Activated CD4-positive, alpha-beta T cell treated with anti-CD3 and anti-CD28 coated beads, Interleukin-2, amount 50 U/mL, for 4 hours (primary cell): ENCODE measurements at places on chromosomes 1 and 21.

DNA sequence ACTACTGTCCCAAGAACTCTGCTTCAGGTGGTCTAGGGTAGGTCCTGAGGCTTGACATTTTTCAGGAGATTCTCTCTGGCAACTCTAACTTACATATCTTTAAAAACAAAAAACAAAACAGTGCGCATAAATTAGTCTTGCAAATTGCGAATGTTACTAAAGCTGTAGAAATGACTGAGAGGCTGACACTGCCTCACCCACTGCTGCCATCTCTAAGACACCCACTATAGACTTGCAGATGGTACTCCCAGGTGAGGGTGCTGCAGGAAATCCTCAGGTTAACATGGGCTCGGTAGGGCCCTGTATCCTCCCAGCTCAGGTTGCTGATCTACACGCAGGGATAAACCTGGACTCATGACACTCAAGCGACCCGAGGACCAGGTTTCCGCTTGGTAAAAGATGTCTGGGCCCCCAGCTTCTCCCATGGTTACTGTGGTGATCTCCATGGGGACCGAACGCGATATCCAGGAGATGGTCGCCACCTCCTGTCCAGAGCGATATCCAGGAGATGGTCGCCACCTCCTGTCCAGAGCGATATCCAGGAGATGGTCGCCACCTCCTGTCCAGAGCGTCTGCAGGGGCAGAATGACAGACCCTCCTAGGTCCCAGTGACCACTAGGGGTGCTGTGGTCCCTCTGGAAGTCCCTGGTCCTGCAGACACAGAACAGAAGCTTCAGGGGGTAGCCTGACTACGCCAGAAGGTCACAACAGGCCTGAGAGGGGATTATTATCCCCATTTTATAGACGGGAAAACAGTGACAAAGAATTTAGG is 16.2 kb upstream of the LY9 start:
- DNase-seq, result no peak

DNA sequence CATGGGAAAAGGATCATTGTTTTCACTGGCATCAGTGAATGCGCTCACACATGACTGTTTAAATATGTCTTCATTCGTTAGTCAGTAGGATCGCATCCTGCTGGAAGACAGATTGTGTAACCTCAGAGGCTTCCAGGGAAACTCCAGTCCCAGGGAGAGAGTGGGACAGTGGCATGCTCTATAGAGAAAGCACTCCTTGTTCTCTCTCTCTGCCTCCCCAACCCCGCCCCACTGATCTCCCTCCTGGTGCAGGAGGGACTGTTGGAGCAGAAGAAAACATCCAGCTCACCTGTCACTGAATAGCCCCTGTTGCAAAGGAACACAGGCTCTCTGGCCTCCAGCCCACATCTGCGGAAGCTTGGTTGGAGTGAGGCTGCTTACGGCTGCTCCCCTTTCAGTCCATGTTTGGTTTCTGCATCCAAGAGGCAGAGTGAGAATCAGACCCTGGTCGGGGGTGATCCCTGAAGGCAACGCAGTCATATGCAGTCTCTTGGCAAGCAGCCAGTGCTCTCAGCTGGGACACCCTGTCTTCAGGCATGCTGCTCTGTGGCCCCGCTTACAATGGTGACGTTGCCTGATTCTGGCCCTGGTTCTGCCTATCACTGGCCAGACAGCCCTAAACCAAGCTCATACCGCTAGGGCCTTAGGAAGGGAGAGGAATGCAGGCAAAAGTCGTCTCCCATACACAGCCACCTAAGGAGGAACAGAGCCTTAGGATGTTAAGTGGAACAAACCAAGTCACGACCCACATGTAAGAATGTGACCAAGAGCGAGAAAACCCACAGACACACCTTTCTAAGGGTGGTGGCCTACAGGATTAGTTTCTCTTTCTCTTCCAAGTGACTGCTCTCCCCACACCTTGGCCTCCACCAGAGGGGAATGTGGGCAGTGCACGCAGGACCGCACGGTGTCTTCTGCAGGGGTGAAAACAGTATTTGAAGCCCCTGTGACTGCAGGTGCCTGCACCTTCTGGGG is 39.7 kb downstream of the BACE2 start:
- no peak for DNase-seq

DNA sequence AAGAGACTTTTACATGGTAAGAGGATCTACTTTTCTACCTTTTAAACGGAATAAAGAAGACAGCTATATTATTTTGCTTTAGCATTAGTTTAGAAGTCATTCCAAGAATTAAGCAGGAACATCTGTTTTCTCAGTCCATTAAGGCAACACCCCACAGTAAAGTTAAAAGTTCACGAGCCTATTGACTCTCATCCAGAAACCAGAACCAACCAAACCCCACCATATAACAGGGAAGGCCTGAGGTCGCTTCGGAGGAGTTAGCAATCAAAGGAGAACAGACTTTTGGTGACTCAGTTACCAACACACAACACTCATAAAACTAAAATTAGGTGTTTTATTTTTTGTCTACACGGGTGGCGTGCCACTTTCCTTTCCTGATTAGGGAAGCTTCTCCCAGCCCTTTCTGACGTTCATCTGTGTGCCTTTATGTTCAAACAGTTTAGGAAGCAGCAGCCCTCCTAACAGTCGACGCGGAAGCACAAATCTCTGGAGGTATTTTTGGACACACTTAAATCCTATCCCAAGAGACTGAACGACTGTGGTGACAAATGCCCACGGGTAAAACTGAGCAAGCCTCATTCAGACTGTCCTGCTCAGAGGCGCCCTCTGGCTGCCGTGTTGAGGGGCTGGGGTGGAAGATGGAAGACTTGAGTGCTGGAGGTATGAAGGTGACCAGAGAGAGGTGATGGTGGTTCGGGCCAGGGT is 8.6 kb upstream of the PLA2G2C start:
- DNase-seq, result peak; percentile 79

- no peak for DNase-seq
Observed at GRCh38 chr1:31108861-31109260, 43.3 kb upstream of the PUM1 start.

DNA sequence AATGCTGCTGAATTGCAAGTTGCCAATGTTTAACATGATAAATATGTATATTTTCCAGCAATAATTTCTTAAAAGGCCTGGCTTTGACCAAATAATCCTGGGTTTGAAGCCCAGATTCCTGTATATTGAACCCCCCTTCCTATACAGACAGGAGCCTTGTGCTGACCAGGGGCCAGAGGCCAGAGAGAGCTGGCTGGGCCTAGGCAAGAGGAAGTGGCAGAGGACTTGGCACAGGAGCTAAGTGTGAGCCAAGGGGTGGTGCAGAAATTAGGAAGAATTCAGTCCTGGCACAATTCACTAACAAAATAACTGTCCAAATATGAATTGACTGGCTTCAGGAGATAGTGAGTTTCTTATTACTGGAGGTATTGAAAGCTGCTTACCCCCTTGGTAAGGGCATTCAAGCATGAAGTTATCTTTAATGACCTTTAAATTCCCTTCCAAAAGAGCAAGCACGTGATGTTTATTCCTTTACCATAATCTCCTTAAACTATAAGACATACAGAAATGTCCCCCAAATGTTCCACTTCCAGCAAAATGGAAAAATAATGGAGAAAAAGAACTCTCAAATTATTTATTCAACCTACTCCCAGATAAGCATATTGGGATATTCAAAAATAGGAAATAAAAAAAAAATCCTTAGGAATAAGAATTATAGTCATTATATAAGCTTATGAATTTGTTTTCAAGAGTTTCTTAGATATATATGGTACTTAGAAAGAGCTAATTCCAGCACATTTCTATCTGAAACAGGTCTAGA is 26.6 kb downstream of the NIBAN1 start:
- DNase-seq, result no peak

DNA sequence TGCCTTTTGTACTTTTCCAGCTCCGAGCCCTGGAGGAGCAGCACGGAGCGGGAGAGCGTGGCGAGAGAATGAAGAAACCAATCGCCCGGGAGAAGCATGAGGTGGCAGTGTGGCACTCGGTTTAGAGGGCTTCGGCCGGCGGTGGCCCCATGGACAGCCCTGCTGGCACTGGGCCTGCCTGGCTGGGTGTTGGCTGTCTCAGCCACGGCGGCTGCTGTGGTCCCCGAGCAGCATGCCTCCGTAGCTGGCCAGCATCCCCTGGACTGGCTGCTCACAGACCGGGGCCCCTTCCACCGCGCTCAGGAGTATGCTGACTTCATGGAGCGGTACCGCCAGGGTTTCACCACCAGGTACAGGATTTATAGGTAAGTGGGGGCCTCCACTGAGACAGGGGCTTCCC is 59.0 kb downstream of the BRINP2 start:
- DNase-seq, result no peak

GRCh38 chr1:53408013-53408754 is 51.0 kb upstream of the DMRTB1 start:
- no peak for DNase-seq

- no peak for DNase-seq
Observed at GRCh38 chr21:41112740-41113692, 54.9 kb upstream of the BACE2 start.

DNA sequence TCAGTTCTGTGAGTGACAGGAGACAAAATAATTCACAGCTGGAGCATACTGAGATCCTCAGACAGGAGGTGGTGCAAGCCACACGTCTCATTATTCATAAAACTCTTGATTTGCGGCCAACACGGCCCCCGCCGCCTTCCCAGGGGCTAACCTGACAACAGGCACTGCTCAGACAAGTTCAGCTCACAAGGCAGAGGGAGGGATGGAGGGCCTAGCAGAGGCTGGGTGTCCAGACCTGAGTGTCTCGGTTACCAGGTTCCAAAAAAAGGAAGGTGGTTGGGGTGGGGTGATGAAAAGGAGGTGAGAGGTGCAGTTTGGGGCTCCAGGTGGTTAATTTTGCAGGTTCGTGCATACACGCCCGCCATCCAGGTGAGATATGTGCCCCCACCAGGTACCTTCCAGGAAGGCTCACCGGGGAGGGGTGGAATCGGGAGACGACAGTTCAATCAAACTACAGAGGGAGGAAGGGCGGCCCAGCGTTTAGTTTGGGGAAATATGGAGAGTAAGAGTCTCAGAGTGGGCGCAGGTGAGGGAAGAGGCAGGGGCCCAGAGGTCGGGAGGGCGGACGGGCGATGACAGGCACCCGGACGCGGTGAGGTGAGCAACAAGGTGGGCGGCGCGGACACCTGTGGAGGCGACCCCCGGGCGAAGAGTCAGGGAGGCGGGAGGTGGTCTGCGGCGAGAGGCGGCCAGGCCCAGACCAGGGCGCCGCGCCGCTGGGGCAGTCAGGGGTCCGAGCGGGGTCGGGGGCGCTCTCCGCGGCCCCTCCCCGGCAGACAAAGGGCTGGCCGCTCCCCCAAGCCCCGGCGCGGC is 629 bp downstream of the CTNNBIP1 start:
- DNase-seq, result peak; percentile 8

DNA sequence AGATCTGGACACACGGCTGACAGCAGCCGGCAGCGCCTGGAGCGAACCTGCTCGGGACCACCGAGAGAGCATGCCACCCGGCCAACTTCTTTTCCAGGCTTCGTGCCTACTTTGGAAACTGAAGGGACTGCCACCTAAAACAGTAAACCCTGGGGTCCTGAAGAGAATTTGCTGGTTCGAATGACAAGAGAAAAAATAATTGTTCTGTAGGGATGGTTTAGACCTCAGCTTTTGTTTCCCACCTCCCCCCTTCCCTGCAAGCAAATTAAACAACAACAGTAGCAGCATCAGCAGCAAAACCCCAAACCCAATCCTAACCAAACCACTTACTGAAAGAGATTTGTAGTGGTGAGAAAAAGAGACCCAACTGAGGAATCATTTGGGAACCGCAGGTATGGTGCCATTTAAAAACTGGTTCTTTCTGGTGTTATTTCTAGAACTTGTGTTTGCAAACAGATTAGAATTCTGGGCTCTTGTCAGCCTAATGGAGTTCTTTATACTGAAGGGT is 105.6 kb downstream of the LEPR start:
- DNase-seq, result no peak

GRCh38 chr1:169491845-169492281 is 6.1 kb upstream of the SLC19A2 start:
- peak; percentile 7 for DNase-seq

GRCh38 chr1:110859062-110859461 is 13.9 kb upstream of the CD53 start:
- DNase-seq, result no peak

- no peak for DNase-seq
Observed at GRCh38 chr1:229264487-229264886, 6.4 kb upstream of the RAB4A start.

DNA sequence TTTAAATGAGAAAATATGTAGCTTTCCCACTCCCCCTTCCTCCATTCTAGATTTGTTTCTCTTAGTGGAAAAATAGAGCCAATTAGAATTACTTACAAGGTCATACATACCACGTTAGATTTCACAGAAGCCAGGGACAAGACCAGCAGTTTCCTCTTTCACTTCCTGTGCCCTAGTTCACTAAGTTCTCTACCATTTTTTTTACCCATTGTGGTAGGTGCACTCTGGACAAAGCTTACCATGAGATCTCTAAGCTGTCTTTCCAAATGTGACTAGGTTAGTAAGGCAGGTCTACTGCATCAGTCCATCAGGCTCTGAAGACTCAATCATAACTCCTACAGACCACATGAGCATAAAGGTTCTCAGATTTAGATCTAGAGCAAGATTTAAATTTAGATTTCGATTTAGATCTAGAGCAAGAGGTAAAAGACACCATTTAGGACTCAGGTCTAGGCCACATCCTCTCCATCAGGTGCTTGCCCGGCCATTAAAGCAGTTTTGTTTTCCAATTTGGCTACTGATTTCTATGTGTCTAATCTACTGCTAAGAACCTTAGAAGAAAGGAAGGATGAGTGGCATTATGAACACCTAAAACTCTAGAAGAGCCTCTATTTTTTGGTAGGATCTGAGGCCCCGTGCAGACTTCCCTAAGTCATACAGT is 235.3 kb downstream of the FAF1 start:
- no peak for DNase-seq

GRCh38 chr1:121516234-121516967 is 331.6 kb downstream of the SRGAP2C start:
- DNase-seq, result no peak
